ENCODE measurements at places on chromosomes 3 and 15.

DNA sequence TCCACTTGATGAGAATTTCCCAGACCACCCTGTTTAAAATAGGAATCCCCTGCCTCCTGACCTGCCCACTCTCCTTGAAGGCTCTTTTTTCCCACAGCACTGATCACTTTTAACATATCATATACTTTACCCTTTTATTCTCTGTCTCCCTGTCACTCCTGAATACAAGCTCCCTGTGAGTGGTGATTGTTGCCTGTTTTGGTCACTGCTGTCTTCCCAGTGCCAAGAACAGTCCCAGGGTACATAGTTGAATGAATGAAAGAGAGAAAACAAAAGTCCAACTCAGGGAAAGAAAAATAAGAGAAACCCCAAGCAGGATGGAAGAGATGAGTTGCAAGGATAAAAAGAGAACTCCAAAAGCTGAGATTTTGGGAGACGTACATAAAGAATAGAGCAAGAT, 500.3 kb upstream of the LMCD1 start:
- no peak for DNase-seq

GRCh38 chr3:191680989-191681597, 220.1 kb downstream of the PYDC2 start:
- no peak for DNase-seq

DNA sequence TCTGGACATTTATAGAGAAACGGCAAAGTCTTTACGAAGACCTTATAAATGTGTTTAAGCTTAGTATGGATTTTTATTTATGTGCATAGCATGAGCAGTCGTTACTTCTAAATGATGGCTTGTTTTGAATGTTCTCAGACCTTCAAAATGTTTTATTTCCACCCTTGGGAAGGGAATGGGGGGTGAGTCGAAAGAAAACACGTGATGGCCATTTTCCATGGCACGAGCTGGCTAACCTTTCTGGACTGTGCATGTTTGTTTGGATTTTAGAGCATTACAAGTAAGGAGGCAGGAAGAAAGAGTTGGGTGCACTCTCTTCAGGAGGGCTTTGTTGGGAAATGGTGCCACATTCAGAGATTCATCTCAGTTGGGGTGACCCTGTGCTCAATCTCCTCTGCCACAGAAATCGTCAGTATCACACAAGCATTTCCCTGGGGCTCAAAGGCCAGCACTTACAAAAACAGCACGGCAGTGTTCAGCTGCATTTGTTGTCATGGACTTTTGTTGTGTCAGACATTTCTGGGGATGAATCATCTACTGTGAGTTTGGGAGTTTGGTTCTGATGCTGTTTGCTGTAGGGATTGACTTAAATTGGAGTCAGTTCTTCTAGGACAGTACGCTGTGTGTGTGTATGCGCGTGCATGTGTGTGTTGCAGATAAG, 52.3 kb upstream of the ADAMTS9 start:
- DNase-seq: no peak

- no peak for DNase-seq
Observed at GRCh38 chr3:118977671-118978392, 56.8 kb downstream of the IGSF11 start.

DNA sequence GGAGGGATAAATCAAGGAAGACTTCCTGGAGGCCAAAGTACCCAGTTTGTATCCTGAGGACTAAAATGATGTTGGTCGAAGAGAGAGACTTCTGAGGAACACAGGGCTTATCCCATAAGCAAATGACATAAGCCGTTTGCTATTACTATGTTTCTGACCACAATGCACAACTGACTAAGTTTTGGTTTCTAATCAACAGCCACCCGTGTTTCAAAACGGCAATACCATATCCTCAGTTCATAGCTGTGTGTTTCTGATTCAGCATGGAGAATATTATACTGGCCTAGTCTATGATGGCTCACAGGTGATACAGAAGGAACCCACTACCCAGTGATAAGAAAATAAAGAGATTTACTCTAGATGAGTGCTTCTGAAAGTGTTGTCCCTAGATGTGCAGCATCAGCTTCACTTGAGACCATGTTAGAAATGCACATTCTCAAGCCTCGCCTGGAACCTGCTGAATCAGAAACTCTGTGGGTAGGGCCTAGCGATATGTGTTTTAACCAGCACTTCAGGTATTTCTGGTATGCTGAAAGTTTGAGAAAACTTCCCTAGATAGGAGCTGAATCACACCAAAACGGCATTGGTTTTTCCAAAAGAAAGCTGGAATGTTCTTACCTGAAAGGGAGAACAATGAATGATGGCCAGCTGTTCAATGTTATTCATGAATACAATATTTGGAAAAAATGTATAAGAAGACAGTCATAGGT, 639.7 kb upstream of the NR2F2 start:
- no peak for DNase-seq

GRCh38 chr15:47945872-47946650, 174.7 kb upstream of the SLC24A5 start:
- no peak for DNase-seq

DNA sequence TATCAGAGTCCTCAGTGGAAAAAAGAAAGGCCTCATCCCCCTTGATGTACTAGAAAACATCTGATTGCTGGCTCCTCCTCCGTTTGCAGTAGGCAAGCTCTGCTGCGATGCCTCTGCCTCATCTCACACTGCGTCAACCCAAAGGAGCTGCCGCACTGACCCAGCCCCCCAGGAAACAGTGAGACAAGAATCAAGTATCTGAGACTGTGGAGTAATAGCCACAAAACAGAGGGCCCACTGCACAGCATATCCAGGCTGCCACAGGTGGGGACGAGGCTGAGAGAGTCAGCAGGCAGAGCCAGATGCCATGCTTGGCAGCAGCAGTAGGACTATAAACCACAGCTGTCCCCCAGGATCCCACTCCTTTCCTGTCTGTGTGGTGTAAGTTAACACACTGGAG, 165.9 kb downstream of the STAC start:
- DNase-seq: no peak

DNA sequence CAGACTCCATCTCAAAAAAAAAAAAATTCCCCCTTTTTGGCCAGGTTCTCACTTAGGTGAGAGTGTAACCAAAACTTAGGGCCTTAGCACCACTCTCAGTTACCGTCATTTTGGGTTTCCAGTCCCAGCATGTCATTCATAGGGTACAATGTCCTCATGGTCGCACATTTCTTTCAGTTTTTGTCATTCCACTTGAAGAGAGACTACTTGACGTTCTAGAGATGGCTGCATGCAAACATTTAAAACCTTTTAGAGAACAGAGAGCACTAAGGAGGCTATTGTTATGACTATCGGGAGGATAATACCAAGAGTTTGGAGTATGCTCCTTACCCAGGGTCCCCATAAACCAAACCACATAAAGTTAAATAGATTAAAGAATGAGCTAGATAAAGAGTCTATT, 37.9 kb upstream of the THUMPD3 start:
- no peak for DNase-seq

DNA sequence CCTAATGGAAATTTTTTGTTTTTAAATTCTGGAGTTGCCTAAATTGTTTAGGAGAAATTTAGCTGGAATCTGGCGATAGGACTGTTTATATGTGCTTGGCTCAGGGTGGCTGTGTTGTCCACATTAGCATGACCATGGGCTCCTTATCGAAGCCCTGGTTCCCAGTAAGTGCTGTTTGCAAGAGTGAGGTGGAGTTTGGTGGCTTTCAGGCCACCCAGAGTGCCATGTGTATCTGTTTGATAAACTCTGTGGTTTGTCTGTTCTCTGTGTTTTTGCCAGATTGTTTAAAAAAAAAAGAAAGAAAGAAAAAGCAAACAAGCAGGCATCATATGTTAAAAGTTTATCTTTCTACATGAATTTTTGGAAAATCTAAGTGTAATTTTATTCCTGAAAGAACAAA, 51.5 kb downstream of the PLCL2 start:
- no peak for DNase-seq

DNA sequence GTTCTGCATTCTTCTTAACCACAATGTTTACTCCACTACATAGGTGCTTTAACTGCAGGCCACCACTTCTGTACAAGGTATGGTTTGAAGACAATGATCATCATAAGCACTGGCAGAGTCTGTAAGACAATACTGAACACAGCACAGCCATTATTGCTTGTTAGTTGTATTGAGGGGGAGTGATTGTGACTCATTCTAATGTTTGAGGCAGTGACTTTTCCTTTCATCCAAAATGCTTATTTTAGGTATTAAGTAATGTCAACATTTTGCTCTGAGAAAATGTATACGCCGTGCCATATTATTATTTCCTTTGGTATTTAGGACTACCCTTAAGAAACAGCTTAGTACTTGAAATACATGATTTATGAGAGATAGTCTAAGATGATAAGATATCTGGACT, 618.2 kb upstream of the ZNF717 start:
- no peak for DNase-seq

DNA sequence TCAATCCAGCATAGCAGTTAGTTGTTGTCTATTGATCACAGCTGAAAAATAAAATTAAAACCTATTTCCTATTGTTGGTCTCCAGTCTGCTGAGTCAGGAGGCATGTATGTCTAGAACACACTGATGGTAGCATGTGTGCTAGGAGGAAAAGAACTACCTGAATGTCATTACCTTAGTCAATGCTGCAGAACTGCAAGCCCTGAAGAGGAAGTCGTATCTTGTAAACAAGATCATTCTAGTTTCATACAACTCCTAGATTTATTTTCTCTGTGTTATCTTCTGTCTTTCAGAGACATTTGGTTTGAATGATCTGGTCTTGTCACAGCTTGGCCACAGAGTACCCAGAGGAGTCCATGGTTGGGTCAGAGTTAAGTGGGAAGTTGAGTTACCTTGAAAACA, 110.0 kb upstream of the MRPL3 start:
- DNase-seq: no peak

DNA sequence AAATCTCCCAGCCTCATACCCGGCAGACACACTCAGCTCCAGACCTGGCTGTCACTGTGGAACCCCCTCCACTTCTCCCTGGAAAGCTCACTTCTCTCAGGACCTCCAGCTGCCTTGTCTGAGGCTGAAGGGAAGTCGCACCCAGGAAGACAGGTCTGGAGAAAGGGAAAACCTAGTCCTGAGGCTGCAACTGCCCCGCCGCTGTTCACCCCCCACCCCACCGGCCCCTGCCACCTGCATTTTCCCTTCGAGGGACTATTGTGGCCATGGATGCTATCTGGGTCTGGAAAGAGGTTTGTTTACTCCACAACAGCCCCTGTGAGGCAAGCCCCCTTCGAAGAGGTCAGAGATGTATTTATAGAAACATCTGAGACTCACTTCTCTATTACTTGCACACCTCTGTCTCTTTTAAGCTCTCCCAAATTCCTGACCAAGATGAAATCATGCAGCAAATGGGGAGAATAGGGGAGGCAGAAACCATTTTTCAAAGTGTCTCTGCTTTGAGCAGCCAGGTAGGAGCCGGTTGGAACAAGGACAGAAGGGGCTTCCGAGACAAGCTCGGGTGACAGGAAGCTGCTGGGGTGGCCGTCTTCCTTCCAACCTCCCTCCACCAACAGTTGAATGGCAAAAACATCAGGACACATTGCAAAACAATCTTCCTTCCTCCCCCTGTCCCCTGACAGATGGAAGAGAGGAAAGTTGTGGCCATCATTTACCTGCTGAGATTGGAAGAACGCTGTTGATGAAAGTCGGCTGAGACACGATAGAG, 518 bp downstream of the COLQ start:
- DNase-seq: no peak

GRCh38 chr3:23055733-23056376, 147.3 kb upstream of the UBE2E2 start:
- no peak for DNase-seq

DNA sequence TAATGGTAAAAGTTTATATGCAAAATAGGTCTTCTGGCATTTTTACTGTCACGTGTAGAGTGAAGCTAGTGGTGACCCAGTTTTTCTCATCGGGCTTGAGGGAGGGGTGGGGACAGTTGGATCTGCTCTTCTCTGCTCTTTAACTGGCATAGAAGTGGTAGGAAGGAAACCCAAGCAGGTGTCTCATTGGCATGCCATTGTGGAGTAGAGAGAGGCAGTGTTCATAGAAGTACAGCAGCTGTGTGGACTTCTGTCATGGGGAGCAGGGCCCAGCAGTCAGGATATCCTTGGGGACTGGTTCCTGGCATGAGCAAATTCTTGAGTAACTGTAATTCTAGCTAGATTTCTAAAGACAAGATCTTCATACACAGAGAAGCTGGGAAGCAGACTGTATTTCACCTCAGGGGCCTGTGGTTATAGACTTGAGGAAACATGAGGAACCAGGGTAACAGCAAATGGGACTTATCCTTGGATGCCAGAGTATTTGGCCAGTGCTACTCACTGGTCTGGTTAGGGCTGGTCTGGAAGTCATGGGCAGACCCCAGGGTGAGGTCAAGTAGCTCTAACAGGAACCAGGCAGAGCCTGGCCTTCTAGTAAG, 42.9 kb downstream of the CDIN1 start:
- DNase-seq: no peak

- DNase-seq: no peak
Observed at GRCh38 chr3:170725285-170725731, 139.4 kb upstream of the SLC7A14 start.

GRCh38 chr15:101399431-101399830, 90.1 kb downstream of the PCSK6 start:
- no peak for DNase-seq

- no peak for DNase-seq
Observed at GRCh38 chr15:29037997-29038705, 152.4 kb downstream of the APBA2 start.

GRCh38 chr3:72231439-72232196, 446.7 kb upstream of the PROK2 start:
- no peak for DNase-seq

DNA sequence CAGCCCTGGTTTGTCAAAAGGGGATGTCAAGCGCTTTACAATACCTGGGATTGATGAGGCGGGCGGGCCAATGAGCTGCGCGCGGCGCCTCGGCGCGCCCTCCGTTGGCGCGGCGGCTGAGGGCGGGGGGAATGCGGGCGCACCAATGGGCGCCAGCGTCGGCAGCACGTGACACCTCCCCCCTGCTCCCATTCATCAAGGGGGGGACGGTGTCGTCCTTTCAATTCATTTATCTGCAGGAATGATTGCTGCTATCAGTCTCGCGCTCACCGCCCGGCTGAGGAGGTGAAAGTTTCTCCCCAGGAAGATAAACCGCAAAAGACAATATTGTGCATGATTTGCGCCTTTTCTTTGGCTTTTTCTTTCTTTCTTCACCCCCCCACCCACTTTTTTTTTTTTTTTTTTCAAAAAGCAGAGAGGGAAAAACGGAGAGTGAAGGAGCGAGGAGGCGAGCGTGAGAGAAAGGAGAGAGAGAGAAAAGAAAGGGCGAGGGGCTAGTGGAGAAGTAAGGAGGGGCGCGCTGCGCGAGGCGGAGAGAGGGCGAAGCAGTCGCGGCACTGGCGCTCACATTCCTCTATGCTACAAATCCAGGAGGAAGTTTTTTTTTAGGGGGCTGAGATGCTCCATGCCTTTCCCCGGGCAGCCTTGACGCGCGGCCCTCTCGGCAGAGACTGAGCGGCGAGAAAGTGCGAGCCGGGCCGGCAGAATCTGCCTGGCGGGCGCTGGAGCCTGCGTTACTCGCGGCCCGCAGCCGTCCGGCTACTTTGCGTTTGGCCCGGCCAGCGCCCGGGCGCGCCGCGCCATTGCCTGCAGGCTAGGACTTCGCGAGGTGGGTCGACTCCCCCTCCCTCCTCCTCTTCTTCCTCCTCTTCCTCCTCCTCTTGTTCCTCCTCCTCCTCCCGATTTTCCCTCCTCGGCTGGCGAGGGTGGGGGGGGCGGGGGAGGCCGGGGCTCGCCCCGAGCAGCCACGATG, at the start of gene ZIC1:
Gene ZIC1, plus strand, starts transcription at position 223 of the 973 bp plus-strand sequence. Its CDS starts 748 bp downstream, at position 971.
- no peak for DNase-seq

GRCh38 chr3:177194299-177194698, 3.0 kb downstream of the TBL1XR1 start:
- no peak for DNase-seq
